ENCODE measurements at places on chromosomes 3 and 15.

GRCh38 chr15:34600923-34601322 lies 17.5 kb upstream of the GOLGA8B start:
- DNase-seq: no peak

GRCh38 chr3:38707730-38708129 lies 58.2 kb upstream of the SCN5A start:
- DNase-seq: no peak

GRCh38 chr3:89488800-89489580 lies 381.6 kb downstream of the EPHA3 start:
- no peak for DNase-seq

DNA sequence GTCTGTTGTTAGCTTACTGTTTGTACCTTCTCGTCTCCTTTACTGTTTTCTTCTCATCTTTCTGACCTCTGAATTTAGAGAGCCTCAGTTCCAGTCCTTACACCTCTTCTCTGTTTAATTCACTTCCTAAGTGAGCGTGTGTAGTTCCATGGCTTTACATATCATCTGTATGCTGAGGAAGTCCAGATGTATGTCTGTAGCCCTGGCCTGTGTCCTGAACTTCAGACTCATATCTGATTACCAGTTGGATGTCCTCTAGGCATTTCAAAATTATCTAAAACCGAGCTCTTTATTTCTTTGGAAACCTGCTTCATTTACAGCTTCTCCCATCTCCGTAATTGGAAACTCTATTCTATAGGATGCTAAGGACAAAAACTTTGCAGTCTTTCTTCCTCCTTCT lies 75.8 kb downstream of the MAP2K5 start:
- DNase-seq: no peak

GRCh38 chr3:52372822-52373504 lies 56.8 kb downstream of the DNAH1 start:
- DNase-seq: peak; percentile 36

- no peak for DNase-seq
Measured at GRCh38 chr15:22236469-22236868, 156.1 kb downstream of the OR4M2 start.

GRCh38 chr3:129616291-129616690 lies 9.8 kb upstream of the PLXND1 start:
- DNase-seq: no peak

DNA sequence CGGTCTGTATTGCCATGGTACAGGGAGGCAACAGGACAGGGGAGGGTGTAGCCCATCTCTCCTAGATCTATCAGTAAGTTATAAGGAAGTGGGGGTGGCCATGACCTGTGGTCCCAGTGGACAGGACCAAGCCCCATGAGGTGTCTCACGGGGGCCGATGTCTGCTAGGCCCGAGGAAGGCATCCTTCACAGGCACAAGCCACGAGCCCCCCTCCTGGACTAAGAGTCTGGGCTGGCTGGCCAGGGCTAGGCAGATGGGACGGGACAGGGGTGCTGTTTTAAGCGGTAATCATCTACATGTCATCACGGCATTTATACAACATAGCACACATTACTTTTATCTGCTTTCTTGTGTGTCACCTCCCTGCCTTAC lies 2.6 kb upstream of the TBC1D2B start:
- DNase-seq: no peak

GRCh38 chr15:45386420-45386819 lies 8.1 kb upstream of the GATM start:
- DNase-seq: no peak

GRCh38 chr3:186896006-186896405 lies 34.3 kb upstream of the ST6GAL1 start:
- no peak for DNase-seq

DNA sequence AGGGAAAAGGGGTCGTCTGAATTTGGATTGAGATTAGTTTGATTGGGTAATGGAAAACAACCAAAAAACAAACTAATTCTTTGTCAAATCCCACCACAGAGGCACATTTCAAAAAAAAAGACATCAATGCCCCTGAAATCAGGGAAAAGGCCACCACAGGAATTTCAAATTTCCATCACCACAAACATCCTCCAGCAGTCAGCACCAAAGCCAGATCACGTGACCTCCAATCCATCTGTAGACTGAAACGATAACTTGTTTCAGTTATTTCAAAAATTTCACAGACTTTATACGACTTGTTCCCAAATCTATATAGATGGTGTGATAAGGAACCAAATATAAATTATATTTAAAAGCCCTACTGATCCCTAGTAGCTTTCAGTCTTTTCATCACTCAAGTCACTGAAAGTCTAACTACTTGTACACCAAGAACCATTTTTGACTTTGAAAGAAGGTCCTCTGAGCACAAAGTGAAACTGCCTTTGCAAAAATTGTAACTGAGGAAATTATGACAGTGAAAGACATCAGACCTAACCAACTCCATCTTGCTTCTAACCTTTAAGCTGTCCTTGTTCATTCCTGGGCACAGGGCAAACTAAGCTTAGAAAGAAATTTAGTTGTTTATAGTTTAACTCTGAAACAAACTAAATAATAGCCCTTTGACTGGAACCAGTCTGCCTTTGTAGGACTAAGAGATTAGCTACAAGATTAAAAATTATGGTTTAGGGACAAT lies 48.1 kb upstream of the PLCL2 start:
- no peak for DNase-seq

- no peak for DNase-seq
Measured at GRCh38 chr3:52925405-52926313, 28.3 kb upstream of the STIMATE start.

- no peak for DNase-seq
Measured at GRCh38 chr3:190178779-190179178, 58.1 kb upstream of the P3H2 start.

GRCh38 chr3:69009559-69010410 lies 3.7 kb downstream of the EOGT start:
- no peak for DNase-seq

- no peak for DNase-seq
Measured at GRCh38 chr3:15667484-15667883, 65.9 kb downstream of the BTD start.

GRCh38 chr3:173066044-173067004 lies 74.7 kb downstream of the SPATA16 start:
- DNase-seq: no peak

- peak; percentile 18 for DNase-seq
Measured at GRCh38 chr3:112605285-112605684, 35.7 kb downstream of the CCDC80 start.

GRCh38 chr3:101643861-101644613 lies 32.9 kb downstream of the ZBTB11 start:
- no peak for DNase-seq

GRCh38 chr3:167787440-167787839 lies 51.9 kb downstream of the SERPINI1 start:
- DNase-seq: no peak

DNA sequence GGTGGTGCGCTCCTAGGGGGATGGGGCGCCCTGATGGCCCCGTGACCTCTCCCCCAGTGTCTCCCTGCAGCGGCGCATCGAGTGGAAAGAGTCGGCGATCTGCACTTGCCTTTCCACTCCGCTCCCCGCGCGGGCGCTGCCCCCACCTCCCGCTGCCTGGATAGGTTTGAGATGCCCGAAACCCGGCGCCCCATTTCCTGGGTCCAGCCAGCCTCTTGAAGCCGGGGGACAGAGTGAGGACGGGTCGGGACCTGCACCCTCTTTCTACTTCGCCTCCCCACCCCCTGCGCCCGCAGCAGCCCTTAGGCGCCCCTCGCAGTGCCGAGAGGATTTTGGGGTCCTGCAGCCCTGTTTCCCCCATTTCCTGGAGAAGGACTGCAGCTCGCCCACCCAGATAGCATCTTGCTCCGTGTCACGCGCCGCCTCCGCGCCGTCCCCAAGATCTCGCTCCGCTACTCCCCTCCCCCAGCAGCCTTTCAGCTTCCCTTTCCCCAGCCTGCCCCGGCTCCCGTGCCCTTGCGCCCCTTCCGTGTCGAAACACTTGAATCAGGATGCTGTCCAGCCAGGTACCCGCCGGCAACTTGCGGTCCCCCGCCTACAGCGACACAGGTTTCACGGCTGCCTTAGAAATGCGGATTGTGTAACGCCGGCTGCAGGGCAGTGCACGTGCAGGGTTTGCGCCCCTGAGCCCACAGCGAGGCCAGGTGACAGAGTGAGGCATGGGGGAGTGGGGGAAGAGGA lies 519 bp downstream of the ABHD6 start:
- DNase-seq: peak; percentile 48

DNA sequence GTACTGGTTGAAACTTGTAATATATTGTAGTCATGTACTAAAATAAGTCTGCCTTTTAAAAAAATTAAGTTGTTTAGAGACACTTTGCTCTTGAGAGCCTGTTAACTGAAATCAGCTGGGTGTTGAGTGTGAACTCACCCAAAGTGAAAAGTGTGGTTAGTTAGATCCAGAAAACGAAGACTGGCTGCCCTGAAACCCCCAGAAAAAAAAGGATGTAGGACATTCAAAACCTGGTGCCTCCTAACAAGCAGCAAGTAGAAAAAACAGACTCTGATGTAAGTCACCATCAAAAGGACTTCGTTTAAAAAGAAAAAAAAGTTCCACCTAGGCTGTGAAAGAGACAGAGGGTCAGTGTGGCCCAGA lies 40.8 kb downstream of the UMPS start:
- DNase-seq: no peak

GRCh38 chr3:15800327-15800726 lies 2.5 kb upstream of the ANKRD28 start:
- DNase-seq: no peak

GRCh38 chr15:78726870-78727551 lies 84.3 kb downstream of the ADAMTS7 start:
- DNase-seq: peak; percentile 16

GRCh38 chr3:192303235-192303634 lies 424.1 kb downstream of the FGF12 start:
- no peak for DNase-seq

DNA sequence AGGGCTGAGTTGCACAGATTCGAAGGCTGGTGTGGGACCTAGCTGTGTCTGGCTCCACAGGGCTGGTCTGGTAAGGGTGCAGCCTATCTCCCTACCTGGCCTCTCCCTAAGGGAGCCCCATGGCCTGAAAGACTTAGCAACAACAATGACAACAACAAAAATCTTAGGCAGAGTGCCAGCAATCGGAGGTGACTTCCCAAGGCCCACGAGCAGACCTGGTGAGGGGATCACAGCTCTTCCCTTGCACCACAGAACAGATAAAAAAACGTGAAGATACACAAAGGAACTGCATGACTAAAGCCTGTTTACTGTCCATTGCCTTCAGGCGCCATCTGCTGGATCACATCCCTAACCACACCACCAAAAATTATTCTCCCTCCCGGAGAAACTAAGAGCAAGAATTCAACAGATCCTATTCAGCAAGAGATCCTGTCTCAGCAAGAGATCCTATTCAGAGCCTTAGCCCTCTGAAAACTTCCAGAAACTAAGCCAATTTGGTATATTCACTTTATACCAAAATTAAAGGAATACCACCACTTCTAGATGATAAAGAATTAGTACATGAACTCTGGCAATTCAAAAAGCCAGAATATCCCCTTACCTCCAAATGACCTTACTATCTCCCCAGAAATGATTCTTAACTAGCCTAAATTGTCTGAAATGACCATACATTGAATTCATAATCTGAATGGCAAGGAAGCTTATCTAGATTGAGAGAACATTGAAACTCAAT lies 24.1 kb upstream of the OR5K4 start:
- peak; percentile 49 for DNase-seq

GRCh38 chr15:74400915-74401757 lies 32.6 kb downstream of the SEMA7A start:
- no peak for DNase-seq

DNA sequence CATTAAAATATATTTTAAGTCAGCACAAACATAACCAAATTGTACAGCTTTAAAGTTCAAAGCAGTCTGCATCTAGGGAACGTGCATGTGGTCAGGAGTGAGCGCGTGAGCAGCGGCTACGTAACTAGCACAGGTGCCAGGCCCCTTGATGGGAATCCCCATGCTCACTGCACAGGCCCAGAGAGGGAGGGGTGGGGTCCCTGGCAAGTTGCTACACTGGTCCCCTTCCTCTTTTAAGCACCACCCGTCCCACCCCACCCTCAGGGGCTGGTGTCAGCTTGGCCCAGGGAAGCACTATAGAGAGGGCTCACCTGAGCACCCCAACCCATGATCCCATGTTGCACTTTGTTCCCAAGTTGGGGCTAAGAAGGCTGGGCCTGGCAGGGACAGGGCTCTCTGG lies 835 bp upstream of the GMPPB start:
- peak; percentile 54 for DNase-seq

DNA sequence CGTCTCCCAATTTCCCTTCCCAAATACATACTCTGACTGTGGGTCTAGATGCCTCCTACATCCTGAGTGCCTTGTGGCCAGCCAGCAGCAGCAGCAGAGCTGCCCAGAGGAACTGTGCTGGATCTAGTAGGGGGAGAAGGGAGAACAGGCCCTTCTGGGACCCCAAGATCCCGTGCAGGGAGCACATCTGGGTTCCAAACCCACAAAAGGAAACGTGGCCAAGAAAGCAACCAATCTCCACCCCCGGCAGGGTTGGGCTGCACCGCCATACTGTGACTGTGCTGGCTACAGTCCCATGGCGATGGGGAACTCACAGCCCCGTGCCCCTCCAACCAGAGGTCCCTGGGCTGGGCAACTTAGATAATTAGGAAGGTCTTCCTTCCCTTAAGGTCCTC lies 86.3 kb downstream of the PPCDC start:
- DNase-seq: no peak

GRCh38 chr3:129663045-129663446 lies 56.6 kb upstream of the PLXND1 start:
- no peak for DNase-seq

- DNase-seq: no peak
Measured at GRCh38 chr3:101243285-101244211, 76.8 kb downstream of the IMPG2 start.

Data from CD14-positive monocyte (primary cell).